HCT116 (cell line): ENCODE measurements at places on chromosomes 7 and 10. TPM values are rescaled to one million over a fixed set of nuclear protein-coding genes. Genes with fewer than 3 reads are reported as not detected.

NRG3 gene
- not detected for total RNA-seq

- no peak for DNase-seq
These were observed 147.3 kb downstream of the ZMYND11 start for GRCh38 chr10:282294-283139.

GRCh38 chr7:38796626-38797501 is 112.1 kb downstream of the VPS41 start:
- peak; percentile 34 for DNase-seq

ZSCAN21 gene
- 10.3 TPM for total RNA-seq

SFTPA1 gene
- total RNA-seq: 6.5 TPM

DNA sequence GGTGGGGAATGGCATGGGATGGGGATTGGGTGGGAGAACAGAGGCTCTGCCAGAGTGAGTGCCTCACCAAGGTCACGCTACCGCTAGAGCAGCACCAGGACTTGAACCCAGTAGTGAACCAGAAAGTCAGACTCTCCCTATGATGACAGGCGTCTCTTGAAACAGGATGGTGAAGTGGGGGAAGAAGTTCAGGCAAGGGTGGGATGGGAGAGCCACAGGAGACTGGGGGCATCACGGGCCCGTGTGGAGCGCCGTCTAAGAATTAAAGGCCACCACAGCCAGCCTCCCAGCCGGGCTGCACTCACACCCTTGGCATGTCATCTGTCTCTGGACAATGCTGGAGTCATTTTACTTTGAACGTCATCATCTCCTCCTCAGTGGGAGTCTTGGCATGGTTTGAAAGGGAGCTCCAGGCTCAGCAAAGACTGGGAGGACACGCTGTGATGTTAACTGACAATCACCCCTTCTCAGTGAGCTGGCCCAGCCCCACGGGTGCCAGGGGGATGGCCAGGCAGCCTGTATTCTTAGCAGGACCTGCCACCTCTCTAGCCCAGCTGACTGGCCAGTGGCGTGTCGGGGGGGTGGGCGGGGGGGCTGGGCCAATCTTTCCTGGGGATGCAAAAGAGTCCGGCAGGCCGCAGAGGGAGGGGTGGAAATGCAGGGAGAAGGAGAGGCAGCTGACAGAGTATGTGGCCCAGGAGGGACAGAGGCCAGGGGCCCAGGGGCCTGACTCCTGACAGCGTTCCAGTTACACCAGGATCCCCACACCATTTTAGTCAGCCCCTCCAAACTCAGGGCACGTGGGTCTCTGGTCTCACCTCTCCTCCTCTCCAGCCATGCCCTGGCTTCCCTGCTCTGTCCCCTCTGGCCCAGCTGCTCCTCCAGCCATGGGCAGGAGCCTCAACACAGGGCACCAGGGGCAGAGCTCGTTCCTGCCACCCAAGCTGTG is 96.2 kb downstream of the VOPP1 start:
- no peak for DNase-seq

- DNase-seq: no peak
These were observed 115.5 kb downstream of the FOXP2 start for GRCh38 chr7:114530057-114530611.

PTPRE gene
- total RNA-seq: 12.3 TPM

CC2D2B gene
- total RNA-seq: 0.20 TPM

DNA sequence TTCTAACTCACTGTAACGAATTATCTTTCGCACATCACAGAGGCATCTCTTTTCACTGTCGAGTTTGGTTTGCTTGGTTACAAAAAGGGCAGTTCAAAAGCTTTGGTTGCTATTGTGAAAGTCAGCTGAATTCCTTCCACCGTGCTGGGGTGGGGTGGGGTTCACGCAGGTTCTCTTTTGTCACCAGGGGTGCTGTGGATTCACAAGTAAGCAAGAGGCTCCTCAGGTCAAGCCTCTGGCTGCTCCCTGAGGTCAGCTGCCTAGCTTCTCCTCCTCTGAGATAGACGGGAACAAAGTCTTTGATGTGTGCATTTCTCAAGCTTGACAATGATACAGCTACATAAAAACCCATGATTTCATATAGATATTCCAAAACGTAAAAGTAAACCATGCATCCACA is 47.7 kb downstream of the EGFR start:
- no peak for DNase-seq

SAP25 gene
- total RNA-seq: 4.4 TPM

GBX1 gene
- total RNA-seq: 0.86 TPM

OR2A5 gene
- total RNA-seq: not detected

OIT3 gene
- total RNA-seq: not detected

- DNase-seq: no peak
These were observed 305.4 kb upstream of the PODXL start for GRCh38 chr7:131861620-131862346.

DNA sequence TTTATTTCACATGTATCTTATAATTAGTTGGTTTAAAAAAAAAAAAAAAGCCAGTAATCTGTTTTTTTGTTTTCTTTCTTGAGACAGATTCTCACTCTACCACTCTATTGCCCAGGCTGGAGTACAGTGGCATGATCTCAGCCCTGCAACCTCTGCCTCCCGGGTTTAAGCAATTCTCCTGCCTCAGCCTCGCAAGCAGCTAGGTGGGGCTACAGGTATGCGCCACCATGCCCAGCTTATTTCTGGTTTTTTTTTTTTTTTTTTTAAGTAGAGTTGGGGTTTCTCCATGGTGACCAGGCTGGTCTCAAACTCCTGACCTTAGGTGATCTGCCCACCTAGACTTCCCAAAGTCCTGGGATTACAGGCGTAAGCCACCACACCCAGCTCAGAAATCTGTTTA is 34.1 kb upstream of the CAPZA2 start:
- no peak for DNase-seq

GRCh38 chr10:78960316-78960800 is 108.4 kb upstream of the ZMIZ1 start:
- DNase-seq: no peak

DNA sequence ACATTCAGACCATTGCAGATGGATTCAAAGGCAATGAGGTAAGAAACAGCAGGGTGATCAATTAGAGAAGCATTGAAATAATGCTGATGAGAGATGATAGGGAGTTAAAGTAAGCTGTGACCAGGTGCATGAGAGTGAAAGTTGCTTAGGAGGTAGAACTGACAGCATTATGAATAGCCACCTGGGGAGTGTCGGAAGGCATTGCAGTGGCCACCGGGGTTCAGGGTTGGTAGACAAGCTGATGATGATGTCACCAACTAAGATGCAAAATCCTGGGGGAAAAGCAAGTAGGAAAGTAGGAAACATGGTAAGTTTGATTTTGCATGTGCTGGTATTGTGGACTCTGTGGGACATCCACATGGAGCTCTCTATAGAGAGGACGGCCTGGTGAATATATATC is 211.9 kb upstream of the ETV1 start:
- DNase-seq: no peak

DNA sequence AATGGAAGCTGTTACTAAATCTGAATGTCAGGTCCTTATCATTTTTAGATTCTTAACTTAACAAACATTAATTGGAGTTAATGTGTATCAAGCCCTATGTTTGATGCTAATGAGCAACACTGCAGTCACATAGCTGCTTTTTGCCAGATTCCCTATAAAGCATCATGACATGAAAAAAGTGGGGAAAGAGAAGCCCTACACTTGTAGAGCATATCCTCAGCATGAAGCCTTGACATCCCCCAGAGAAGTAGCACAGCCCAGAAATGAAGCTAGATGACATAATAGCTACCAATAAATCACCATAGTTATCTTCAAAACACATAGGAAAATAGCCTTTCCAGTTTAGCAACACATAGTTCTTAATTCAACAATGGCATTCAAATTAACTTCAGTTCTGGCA is 49.2 kb upstream of the CDK1 start:
- DNase-seq: no peak

- DNase-seq: no peak
These were observed 297.5 kb downstream of the FGFR2 start for GRCh38 chr10:121300723-121301122.

DNA sequence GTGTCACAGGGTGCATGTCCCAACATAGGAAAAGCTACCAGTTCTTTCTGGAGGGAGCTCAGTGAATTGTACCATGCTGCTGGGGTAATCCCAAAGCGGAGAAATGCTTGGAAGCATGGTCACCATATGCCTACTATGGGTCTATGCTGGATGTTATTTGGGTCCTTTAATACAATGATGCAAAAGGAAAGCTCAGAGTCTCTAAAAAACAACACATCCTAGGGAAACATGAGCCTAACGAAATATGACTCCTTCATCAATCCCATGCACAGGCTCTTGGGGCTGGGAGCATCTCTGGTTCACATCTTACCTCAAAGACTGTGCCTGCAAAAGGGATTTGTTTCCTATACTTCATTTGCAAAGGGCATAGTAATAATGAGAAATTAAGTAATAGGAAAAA is 65.2 kb downstream of the CUBN start:
- DNase-seq: no peak

DNA sequence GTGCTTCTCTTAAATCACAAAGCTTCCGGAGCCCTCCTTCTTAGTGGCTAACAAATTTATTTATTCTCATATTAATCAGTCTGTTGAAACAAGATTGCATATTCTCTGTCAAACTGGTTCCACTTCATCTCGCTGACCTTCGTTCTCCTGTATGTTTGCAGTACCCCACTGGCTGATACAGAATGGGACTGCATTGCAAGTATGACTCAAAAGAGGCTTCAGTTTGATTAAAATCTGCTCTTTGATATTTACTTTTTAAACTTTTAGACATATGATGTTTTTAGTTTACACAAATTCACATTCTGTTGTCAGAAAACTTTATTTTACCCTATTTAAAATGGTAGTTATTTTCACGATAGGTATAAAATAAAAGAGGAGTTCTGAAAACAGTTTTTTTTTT is 14.3 kb upstream of the ARHGAP12 start:
- no peak for DNase-seq

CALML3 gene
- not detected for total RNA-seq

STEAP1 gene
- 18.8 TPM for total RNA-seq

GRCh38 chr10:35424680-35425285 is 88.5 kb downstream of the CCNY start:
- DNase-seq: no peak

PSMC2 gene
- total RNA-seq: 121 TPM

- DNase-seq: no peak
These were observed 11.6 kb downstream of the CRPPA start for GRCh38 chr7:16409777-16410176.

SPDYE11 gene
- total RNA-seq: not detected

- DNase-seq: no peak
These were observed 1.1 kb downstream of the VWC2 start for GRCh38 chr7:49774459-49775064.

GRCh38 chr7:52107355-52107754 is 790.7 kb upstream of the COBL start:
- no peak for DNase-seq

DNA sequence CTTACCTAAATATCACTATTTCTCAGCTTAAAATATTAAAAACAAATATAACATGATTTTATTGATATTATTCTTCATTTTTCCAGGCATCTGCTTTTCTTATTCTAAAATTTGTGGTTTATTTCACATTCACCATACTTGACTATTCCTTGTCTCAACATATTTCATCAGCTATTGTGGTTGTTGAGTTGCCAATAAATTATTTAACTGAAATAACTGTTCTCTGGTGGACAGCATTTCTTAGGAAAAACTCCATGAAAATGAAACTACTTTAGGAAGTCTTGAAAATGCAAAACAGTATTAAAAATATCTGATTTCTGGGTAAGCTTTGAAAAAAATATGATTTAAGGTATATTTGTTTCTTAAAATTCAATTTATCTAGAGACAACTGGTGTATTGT is 122.9 kb upstream of the SEMA3A start:
- no peak for DNase-seq

- no peak for DNase-seq
These were observed 372.2 kb downstream of the DPP6 start for GRCh38 chr7:154424350-154424749.

- DNase-seq: no peak
These were observed 238.1 kb downstream of the CAMK1D start for GRCh38 chr10:12587451-12587888.

MMP21 gene
- total RNA-seq: not detected

- no peak for DNase-seq
These were observed 8.7 kb downstream of the GNB2 start for GRCh38 chr7:100682228-100682741.

AGR2 gene
- 0.93 TPM for total RNA-seq

ZNF736 gene
- total RNA-seq: 0.15 TPM

VPS37D gene
- total RNA-seq: 9.5 TPM

- no peak for DNase-seq
These were observed 580 bp downstream of the EEPD1 start for GRCh38 chr7:36153571-36154097.

DNA sequence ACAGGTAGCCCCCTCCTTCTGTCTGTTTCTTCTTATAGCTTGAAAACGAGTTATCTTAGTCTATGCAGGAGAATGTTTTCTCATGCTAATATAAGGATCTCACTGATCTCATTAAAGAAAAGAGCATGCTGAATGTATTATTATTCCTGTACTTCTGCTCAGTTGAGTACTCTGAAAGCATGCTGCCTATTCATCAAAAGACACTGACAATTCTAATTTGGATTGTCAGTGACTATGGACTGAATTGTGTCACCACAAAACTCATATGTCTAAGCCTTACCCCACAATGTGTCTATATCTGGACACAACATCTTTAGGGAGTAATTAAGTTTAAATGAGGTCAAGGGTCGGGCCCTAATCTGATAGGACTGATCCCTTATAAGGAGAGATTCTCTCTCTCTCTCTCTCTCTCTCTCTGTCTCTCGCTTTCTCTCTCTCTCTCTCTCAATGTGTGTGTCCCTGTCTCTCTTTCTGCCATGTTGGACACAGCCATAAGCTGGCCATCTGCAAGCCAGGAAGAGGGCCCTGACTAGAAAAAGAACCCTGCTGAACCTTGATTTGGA is 98.4 kb downstream of the GNAT3 start:
- no peak for DNase-seq

NKX1-2 gene
- total RNA-seq: 3.4 TPM

- no peak for DNase-seq
These were observed 456.0 kb downstream of the GATA3 start for GRCh38 chr10:8510471-8510870.

DNA sequence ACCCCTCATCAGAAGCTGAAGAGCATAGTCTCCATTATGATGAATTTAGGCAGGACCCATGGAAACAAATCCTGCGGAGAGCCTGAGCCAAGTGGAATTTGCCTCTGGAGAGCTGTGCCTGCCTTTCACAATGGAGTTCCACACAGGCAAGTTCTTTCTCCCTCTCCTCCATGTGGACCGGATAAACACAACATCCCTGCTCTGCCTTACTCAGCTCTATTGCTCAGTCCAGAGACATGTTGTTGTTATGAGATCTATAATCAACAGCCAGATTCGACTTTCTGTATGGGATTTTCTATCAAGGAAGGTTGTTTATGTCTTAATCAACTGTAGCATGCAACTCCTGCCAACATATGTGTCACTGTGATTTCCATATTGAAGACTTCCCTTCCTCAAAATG is 59.5 kb upstream of the ELMO1 start:
- DNase-seq: no peak

- DNase-seq: no peak
These were observed 136.7 kb downstream of the PLPP4 start for GRCh38 chr10:120593693-120594092.
